ENCODE measurements at places on chromosomes 2 and 18.

GRCh38 chr2:233387225-233387624 is 32.9 kb downstream of the DGKD start:
- no peak for DNase-seq

- DNase-seq = no peak
Measured at GRCh38 chr18:10072671-10073175, 158.9 kb downstream of the VAPA start.

DNA sequence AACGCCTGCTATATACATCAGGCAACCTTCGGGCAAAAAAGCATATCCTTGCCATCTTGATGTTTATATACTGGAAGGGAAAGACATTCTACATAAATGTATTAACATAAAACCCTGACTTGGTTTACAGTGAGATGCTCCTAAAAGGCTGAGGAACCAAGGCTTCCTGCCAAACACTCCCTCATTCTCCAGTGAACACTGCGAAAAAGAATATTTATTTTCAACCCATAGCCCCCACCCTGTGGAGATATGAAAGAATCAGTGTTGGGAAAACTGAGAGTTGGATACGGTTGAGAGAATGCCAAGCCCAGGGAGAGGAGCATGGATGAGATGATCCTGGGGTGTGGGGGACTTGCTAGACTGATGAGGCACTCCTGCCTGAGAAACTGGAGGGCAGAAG is 94.9 kb downstream of the PIEZO2 start:
- no peak for DNase-seq

GRCh38 chr2:55223958-55224760 is 7.9 kb downstream of the CLHC1 start:
- DNase-seq = peak; percentile 28

DNA sequence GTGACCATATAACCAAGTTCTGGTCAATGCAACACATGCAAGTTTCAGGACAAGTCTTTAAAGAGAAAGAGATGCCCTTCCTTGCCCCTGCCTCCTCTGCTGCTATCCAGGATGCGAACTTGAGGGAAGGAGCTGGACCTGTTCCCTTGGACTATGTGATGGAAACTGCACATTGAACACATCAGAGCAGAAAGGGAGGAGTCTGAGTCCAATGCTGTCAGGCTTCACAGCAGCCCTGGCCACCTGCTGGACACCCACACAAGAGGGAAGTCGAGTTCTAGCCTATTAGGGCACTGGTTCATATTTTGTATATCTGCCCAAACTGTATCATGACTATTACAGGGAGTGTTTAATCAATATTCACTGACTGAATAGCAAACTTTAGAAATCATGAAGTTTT is 38.3 kb upstream of the TEX51 start:
- no peak for DNase-seq

DNA sequence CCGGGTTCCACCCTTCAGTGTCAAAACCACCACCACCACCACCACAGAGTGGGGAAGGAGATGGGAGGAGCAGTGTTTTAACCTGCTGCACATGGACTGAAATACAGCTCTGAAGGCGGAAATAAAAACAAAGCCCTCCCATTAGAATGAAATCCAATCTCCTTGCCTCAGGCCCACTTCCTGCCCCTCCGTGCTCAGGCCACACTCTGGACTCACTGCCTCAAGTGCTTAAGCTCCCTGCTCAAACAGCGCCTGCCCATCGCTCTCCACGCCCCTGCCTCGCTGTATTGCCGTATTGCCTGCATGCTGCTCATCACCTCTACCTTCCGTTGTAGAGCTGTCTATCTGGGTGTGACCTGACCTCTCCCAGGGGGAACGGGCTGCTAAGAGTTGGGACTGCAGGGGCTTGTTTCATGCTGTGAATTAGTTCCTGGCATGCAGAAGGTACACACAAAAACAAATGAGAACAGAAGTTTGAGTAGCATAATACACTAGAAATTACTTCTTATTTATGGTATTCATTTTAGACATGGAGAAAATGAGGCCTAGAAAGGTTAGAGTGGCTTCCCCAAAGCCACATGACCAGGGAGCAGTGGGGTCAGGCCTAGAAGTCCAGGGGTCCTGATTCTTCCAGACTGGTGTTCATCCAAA is 31.6 kb upstream of the NEB start:
- no peak for DNase-seq

DNA sequence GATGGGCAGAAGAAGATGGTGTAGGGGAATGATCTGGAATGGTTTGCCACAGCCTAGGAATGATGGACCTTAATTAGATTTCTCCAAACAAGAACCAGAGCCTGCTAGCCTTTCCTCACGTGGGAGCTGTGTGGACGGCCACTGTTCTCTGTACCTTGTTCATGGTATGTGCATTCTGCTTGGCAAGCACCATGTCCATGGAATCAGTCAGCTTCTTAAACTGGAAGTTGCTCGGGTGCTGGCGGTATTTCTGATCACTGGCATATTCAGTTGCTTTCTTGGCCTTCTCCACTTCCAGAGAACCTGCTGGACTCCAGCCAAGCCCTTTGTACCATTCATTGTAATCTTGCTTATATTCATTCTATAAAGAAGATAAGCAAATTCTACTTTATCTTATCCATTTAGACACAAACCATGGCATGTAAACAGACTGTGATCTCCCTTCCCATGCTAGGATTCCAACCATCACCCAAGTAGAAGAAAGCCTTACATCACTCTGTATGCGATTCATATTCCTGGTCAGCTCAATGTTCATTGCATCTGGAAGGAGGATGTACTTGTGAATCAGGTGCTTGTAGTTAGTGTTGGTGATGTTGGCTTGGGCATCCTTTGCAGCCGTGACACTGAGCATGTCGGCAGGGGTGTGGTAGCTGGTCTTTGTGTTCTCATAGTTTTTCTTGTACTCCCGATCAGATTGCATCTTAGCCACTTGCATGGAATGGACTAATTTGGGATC is 78.4 kb downstream of the NEB start:
- no peak for DNase-seq

- DNase-seq = no peak
Measured at GRCh38 chr2:240622531-240623235, 2.6 kb upstream of the GPR35 start.

- no peak for DNase-seq
Measured at GRCh38 chr2:37350034-37350433, 5.6 kb downstream of the QPCT start.

- DNase-seq = peak; percentile 77
Measured at GRCh38 chr2:71238089-71238488, 11.2 kb upstream of the PAIP2B start.

DNA sequence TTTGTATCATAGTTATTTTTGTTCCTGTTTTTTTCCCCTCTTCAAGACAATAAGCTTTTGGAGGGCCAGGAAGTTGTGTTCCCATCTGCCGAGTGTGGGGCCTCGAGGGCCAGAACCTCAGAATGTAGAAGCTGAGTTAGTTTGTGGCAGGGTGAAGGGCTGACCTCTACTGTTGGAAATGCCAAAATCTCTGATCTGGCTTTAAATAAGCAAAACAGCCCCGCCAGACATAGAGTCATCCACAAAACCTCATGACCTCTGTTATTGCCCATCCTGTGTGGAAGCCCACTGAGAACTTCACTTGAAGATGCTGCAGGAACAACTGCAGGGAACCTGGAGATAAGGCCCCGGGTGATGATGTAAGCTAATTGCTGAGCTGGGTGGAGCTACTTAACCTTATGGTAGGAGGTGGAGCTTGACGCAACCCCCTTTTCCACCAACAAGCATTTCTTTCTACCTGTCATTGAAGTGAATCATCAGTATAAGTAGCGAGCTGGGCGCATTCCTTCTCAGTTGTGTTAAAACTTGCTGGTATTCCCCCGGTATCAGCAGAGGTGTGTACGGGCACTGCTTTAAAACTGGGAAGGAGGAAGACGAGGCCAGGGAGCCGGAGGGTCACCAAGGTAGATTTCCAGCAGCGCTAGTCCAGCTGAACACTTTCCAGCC is 177.2 kb downstream of the NEDD4L start:
- no peak for DNase-seq

- DNase-seq = no peak
Measured at GRCh38 chr2:68512326-68512725, 44.9 kb downstream of the APLF start.

DNA sequence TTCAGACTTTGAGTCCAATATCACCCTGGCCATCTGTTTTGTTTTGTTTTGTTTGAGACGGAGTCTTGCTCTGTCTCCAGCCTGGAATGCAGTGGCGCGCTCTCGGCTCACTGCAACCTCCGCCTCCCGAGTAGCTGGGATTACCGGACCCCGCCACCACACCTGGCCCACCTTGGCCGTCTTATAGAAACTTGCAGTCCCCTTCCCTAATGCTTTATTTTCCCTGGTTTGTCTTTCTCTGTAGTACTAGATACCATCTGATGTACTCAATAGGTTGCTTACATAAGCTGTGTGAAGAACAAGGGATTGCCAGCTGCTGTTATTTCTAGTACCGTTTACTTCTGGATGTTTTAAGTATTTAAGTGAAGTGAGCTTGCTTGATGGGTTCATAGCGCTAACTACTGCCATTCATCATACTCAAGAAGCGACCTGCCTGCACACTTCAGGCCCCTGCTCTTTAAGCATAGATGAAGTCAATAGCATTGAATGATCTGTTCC is 1.2 kb downstream of the RPL31 start:
- no peak for DNase-seq

DNA sequence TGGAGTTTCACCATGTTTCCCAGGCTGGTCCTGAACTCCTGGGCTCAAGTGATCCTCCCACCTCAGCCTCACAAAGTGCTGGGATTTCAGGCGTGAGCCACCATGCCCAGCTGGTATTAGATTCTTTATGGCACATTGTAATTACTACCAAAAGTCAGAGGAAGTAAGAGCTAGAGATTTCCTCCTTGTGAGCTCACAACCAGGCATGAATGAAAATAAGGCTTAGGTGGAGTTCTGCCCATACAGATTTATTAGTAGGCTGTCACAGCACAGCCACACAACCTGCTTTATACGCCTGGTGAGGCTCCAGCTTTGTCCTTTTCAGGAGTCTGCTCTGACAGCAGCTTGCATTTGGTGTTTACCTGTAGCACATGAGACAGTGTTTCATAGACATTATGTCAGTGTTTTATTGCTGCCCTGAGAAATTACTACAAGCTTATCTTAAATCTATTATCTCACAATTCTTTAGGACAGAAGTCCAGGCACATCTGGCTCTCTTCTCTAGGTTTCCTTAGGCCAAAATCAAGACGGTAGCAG is 156.6 kb downstream of the TANC1 start:
- DNase-seq = no peak

GRCh38 chr2:28356095-28356911 is 36.4 kb upstream of the FOSL2 start:
- DNase-seq = peak; percentile 71

DNA sequence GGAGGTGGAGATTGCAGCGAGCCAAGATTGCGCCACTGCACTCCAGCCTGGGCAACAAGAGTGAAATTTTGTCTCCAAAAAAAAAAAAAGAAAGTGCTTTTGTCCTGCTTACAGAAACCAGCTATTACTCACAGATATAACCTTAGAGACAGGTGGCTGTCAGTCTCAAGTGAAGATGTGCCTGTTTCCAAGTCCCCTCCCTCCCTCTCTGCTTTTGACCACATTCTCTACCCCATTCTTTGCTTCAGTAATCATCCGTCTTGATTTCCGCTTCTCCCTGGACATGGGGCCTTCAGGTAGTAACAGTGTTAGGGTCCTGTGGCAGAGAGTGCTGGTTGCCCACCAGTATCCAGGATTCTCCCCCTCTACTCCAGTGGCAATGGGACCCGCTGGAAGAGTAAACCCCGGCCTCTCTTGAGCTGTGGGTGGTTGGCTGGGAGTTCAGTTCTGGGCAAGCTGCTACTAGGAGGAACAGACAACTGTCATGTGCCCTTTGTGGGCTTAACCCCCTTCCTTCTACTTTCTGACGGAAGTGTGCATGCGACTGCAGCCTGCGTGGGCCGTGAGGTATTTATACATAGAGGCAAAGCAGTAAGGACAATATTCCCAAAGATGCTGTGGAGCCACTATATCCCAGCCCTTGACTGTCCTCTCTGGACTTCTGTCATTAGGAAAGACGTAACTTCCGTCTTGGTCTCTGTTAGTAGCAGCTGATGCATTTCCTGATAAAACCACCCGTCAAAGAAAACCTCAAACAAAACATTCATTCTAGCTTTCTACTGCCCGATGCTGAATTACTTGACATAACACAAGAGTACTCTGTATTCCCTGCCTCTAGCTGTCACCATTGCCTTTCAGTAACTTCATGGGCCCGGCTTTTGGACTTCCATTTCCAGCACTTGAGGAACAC is 17.8 kb downstream of the PDCL3 start:
- DNase-seq = no peak

DNA sequence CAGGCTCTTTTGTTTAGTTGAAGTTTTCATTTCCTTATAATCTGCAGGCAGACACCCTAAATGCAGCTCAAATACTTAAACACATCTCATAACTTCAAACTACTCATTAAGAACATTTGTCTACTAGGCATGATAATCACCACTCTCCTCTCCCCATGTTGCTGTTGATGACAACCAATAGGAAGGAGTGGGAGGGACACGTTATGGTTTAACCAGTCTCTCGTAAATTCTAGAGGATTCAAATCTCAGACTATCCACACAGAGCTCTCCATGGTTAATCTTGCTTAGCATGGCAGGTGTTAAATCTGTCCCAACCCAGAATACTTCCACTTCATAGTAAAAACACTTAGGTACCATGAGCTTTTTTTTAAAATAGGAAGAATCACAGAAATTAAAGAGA is 127.4 kb upstream of the AQP4 start:
- no peak for DNase-seq

DNA sequence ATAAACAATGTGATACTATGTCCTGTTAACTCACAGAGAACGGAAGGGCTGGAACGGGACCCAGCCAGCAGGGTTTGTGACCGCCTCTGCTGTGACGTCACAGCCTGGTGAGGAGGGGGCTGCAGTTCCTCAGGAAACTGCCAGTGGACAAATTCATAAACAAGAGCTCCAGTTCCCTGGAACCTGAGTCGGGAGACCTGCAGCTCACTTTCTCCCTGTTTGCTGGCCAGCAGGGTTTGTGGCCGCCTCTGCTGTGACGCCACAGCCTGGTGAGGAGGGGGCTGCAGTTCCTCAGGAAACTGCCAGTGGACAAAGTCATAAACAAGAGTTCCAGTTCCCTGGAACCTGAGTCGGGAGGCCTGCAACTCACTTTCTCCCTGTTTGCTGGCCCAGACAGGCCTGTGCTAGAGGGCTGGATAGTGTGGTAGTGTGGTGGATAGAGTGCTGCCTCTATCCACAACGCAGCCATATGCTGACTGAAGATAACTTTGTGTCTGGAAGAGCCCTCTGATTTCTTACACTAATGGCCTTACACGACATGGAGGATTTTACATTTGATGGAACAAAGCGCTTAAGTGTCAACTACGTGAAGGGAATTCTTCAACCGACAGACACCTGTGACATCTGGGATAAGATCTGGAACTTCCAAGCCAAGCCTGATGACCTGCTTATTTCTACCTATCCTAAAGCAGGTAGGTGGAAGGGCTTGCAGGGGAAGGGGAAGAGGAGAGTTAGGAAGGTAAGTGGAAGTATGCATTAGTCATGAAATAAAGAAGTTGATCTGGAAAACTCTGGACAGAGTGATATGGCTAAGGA is at the start of gene SULT1C4:
Gene SULT1C4, plus strand, starts transcription at position 140 of the 816 bp plus-strand sequence. Its CDS starts 384 bp downstream, at position 524.
- DNase-seq = no peak

GRCh38 chr2:3536682-3537632 is 17.6 kb upstream of the ADI1 start:
- peak; percentile 56 for DNase-seq

Measured in gastrocnemius medialis (tissue), 4 donors.